ENCODE measurements at places on chromosomes 1 and 21.
A peak's percentile ranks its signal among the peaks of the same experiment; 100 is the strongest.

- no peak for DNase-seq
Observed at GRCh38 chr1:15207031-15207828, 39.8 kb upstream of the FHAD1 start.

- DNase-seq, result no peak
Observed at GRCh38 chr1:107550358-107550757, 409.5 kb downstream of the NTNG1 start.

- no peak for DNase-seq
Observed at GRCh38 chr1:229272164-229273158, 1.6 kb downstream of the RAB4A start.

DNA sequence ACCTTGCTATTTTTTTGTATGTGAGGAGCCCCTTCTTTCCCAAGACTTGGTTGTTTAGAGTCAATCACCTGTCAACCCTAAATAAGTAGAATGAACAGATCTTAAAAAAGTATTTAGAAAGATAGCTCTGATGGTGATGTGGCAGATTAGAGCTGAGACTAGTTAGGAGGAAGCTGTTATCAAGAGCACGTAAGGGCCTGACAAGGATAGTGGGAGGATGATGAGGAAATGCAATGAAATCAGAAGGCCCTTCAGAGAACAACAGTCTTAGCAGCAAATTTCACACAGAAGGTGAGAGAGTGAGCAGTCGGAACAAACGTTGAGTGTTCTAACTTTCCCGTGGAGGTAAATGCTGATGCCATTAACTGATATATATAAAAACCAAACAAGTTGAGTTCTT is 15.9 kb upstream of the S1PR1 start:
- DNase-seq, result no peak

DNA sequence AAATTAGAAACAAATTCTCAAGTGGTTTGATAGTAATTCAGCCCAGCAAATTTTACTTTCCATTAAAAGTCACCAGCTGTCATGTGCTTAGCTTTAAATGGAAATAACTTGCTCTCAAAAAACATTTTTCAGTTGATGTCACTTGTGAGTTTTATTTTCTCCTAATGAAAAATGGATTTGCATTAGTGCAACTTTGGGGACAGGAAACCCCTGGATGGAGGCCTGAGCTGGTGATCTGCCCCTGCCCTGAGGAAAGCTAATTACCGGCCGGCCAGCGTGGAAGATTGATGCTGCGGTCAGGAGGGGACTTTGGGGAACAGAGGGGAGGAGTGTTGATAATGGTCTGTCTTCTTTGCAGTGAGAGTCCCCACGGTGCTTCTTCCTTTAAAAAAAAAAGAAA is 66.8 kb upstream of the ANGPTL1 start:
- no peak for DNase-seq

DNA sequence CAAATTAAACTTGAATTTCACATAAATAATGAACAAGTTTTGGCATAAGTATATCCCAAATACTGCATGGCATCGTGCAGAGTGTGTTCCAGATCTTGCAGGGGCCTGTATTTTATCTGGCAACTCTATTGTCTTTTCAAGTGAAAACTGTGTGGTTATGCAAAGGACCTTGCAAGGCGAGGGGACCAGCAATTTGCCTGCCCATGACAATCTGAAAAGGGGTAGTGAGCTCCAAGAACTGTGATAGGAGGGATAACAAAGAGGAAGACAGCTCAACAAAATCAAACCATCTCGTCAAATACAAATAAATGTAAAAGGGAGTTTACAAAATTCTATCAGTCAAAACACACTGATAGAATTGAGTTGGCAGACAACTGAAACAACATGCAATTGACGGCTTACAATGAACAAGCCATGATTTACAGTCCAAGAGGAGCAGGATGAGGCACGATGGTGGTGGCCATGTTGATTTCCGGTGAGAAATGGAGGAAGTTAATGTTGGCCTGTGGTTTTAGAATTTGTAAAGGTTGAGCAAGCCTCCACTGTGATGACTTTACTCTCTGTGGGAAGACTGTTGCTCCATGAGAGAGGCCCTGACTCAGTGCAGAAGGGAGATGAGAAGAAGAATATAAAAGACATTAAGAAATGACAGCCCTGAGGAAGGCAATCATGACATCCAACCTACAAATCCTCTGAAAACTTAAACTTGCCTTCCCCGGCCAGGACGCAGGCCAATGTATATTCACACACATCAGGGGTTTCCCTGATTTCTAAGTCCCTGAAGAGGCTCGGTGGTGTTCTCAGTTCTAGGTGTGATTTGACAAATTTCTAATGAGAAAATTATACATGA is 132.2 kb downstream of the ADSS2 start:
- peak; percentile 50 for DNase-seq

- peak; percentile 79 for DNase-seq
Observed at GRCh38 chr1:6614019-6614928, 743 bp downstream of the PHF13 start.

DNA sequence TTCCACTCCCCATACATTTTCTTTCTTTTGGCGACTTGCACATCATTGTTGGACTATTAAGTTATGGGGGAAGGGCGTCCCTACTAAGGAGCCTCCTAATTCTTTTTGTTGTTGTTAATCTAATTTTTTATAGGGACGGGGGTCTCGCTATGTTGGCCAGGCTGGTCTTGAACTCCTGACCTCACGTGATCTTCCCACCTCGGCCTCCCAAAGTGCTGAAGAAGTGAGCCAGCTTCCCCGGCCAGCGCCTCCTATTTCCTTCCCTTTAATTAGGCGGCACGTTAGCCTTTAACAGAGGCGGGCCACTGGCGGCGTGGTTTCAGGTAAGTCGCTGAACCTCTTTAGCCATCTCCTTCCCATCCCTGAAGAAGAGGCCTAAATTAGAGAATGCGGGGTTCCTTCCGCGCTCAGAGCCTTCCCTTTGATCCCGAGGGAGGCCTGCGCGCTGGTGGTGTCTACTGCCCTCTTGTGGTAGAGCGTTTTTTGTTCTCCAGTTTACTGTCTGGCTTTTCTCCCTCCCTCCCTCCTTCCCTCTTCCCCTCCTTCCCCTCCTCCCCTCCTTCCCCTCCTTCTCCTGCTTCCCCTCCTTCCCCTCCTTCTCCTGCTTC is 38.1 kb downstream of the TNFRSF9 start:
- DNase-seq, result peak; percentile 65

- peak; percentile 40 for DNase-seq
Observed at GRCh38 chr1:107964336-107965109, 457 bp downstream of the VAV3 start.

- no peak for DNase-seq
Observed at GRCh38 chr1:11170102-11170501, 19.1 kb upstream of the ANGPTL7 start.

DNA sequence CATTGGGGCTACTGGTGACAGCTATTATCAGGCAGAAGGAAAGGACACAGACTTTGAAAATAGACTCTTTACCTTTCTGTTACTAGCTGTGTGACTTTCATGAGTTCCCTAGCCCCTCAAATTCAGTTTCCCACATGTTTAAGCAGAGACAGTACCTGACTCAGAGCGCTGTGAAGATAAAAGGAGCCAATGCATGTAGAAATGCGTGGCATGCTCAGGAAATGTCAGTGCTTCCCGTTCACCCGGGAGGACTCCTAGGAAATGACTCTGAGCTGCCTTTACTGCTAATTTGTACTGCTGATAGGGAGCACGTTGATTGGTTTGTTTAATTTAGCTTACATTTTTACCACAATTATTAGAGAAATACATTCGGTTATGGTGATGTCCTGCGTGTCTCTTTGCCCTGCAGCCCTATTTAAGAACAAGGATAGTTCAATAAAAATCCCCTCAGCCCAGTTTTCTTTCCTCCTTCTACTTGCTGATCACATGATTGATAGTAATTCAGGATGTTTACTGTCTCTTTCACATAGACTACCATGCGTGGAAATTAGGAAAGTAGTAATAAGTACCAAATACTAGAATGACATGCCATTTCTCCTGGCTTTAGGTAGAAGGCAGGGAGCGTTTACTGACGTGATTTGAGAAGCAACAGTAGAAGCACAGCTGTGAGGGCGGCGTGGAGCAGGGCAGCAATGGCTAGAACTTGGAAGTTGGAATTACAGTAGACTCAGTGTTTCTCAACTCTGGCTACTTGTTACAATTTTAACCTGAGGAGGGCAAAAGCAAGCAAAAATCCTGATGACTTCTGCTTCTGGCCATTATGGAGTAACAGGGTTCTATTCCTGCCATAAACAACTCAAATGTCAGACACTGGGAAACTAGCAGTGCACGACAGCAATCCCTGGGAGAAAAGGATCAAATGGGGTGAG is 15.9 kb downstream of the PDIK1L start:
- no peak for DNase-seq

GRCh38 chr1:227322376-227322775 is 4.1 kb upstream of the CDC42BPA start:
- no peak for DNase-seq

- DNase-seq, result no peak
Observed at GRCh38 chr1:184018622-184019021, 18.9 kb downstream of the COLGALT2 start.

- no peak for DNase-seq
Observed at GRCh38 chr1:190196020-190196419, 281.6 kb downstream of the BRINP3 start.

- no peak for DNase-seq
Observed at GRCh38 chr1:1938613-1939295, 19.7 kb upstream of the TMEM52 start.

DNA sequence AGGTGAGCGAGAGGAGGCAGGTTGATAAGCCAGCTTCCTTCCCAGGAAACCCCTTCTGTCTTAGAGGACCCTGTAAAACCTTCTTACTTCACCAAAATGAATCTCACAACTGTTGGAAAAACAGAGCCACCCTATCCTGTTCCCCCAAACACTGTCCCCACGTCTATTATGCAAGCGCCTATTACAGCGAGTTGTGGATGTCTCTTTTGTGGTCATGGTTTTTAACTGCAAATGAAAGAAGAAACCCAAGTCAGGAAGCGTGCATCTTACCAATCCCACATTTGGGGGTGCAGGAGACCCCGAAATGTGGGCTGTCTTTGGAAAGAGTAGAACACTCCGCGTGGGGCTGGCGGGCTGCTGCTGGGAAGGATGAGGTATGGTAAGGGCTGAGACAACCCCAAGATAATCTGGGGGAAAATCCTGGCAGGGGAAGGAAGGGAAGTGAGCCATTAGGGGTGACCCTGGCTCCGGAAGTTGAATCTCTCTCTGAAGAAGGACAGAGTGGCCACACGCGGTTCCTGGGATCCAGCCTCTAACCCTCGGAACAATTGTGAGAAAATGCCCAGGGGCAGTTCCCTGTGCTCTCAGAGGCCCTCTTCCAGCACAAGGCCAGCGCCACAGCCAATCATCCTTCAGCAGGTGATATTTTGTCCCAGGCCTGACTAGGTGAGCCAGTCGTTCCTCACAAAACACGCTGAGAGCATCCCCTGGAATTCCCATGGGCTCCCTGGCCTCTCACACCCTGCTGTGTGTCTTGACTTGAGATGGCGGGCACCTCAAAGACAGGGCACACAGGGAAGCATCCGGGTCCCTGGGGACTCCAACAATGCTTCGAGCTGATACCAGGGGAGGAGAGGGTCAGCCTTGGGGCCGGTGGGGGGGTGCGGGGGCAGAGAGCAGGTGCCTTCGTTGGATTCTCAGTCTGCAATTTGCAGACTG is 168.5 kb upstream of the IRF2BP2 start:
- no peak for DNase-seq

- no peak for DNase-seq
Observed at GRCh38 chr1:234730475-234730769, 120.4 kb upstream of the IRF2BP2 start.

- DNase-seq, result no peak
Observed at GRCh38 chr1:46652321-46653100, 15.7 kb downstream of the ATPAF1 start.

- DNase-seq, result no peak
Observed at GRCh38 chr1:162680419-162681121, 48.3 kb downstream of the DDR2 start.

GRCh38 chr1:86154571-86155050 is 2.0 kb downstream of the COL24A1 start:
- no peak for DNase-seq

GRCh38 chr1:85465786-85466134 is 801 bp upstream of the DDAH1 start:
- no peak for DNase-seq

GRCh38 chr1:226624526-226624925 is 76.0 kb downstream of the STUM start:
- DNase-seq, result no peak

GRCh38 chr1:115807723-115808122 is 33.2 kb downstream of the NHLH2 start:
- DNase-seq, result peak; percentile 64

DNA sequence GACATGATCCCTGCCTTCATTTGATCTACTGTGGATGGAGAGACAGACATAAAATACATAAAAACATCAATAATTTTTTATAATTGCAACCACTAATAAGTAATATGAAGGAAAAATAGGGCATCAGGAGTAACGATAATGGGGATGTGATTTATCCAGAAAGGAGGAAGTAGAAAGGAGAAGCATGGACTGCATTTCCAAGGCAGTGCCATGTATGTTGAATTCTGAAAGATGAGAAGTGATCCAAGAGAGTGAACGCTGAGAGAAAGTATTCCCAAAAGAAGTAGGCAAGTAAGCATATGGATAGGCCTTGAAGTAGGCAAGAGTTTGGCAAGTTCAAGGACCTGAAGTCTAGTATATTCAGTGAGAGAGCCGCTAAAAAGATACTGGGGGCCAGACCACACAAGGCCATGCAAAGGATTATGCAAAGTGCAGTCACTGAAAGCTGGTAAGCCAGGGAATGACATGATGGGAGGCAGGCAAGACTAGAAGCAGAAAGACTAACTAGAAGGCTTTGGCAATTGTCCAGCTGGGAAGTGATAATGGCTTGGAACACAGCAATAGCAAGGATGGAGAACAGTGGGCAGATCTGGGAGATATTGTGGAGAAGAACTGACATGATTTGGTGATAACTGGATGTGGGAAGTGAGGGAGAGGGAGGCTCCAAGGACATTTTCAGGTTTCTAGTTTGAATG is 85.9 kb downstream of the TM2D1 start:
- no peak for DNase-seq

DNA sequence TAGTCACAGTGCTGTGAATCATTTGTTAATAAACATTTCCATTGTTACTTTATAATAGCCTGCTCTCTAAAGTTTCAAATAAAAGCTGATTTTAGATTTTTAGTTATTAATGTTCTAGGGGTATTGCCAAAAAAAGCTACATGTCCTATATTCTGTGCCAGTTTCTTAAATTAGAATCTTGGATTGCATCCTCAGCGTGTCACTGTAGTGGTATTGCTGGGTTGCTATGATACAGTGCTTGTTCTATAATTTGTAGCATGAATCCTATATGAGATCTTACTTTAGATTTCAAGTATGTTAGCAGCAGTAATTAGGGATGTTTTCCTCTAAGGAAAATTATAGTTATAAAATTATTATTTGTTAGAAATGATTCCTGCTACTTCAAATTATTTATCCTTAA is 16.4 kb downstream of the PPP2R5A start:
- no peak for DNase-seq

DNA sequence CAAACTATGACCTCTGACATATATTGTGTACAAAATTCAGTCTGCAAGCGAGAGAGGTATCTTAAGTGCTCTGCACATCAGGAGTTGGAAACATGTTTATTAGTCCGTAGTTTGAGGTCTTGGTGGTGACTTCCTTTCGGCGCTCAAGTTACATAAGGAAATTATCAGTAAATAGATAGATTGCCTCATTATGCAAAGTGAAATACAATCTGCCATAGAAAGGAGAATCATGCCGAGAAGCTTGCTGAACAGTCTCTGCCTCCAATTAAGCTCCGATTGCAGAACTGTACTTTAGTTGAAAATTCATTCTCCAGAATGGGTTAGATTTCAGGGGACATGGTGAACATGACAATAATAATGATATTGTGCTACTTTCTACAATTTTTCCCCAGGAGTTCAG is 271.8 kb downstream of the BRINP2 start:
- no peak for DNase-seq

GRCh38 chr1:67814121-67814772 is 19.0 kb downstream of the GNG12 start:
- DNase-seq, result no peak

Data from activated naive CD4-positive, alpha-beta T cell treated with anti-CD3 and anti-CD28 coated beads, Interleukin-2, amount 10 ng/mL, durations not matched to agents 7 days and 5 days (primary cell).